ENCODE measurements at places on chromosomes 7 and 10. TPM values are rescaled to one million over a fixed set of nuclear protein-coding genes. Genes with fewer than 3 reads are reported as not detected.

Gene AKR1C4
- not detected for polyA plus RNA-seq

Gene ADARB2
- polyA plus RNA-seq = 0.30 TPM

Gene ITGB8
- polyA plus RNA-seq = 3.3 TPM

Gene ABCB1
- 0.62 TPM for polyA plus RNA-seq

Gene FRG2B
- polyA plus RNA-seq = not detected

Gene CFAP46
- not detected for polyA plus RNA-seq

Gene HOXA10
- not detected for polyA plus RNA-seq

Gene ERVW-1
- 1.5 TPM for polyA plus RNA-seq

Gene EBLN1
- polyA plus RNA-seq = not detected

Gene RNF32
- 1.6 TPM for polyA plus RNA-seq

Gene OPN1SW
- polyA plus RNA-seq = 0.97 TPM

Gene LRRC18
- not detected for polyA plus RNA-seq

Gene CAMK2B
- 164 TPM for polyA plus RNA-seq

Gene MKI67
- polyA plus RNA-seq = 0.18 TPM

Gene PI4K2A
- polyA plus RNA-seq = 6.8 TPM

Gene DCLRE1C
- 10.4 TPM for polyA plus RNA-seq

Gene AKR1C8
- not detected for polyA plus RNA-seq

Gene LIPJ
- polyA plus RNA-seq = not detected

Gene HPS1
- 12.7 TPM for polyA plus RNA-seq

Gene RARRES2
- 1.3 TPM for polyA plus RNA-seq

Gene SFXN2
- polyA plus RNA-seq = 0.20 TPM

Gene GAD2
- polyA plus RNA-seq = 53.2 TPM

Gene GRM8
- 12.4 TPM for polyA plus RNA-seq

Gene DENND2A
- polyA plus RNA-seq = 0.99 TPM

Gene RALA
- polyA plus RNA-seq = 50.7 TPM

Gene IFIT2
- 1.8 TPM for polyA plus RNA-seq

Gene NXPH1
- polyA plus RNA-seq = 4.6 TPM

Gene DNAH11
- polyA plus RNA-seq = not detected

Gene OR6V1
- polyA plus RNA-seq = 1.2 TPM

Gene SLC13A1
- not detected for polyA plus RNA-seq

Gene CC2D2B
- polyA plus RNA-seq = 6.2 TPM

Gene STEAP4
- not detected for polyA plus RNA-seq

Gene CTTNBP2
- 142 TPM for polyA plus RNA-seq

Gene HECW1
- polyA plus RNA-seq = 12.2 TPM

Gene SPOCK2
- polyA plus RNA-seq = 71.1 TPM

Gene CLEC5A
- polyA plus RNA-seq = not detected

Gene PRSS1
- polyA plus RNA-seq = not detected

Gene CAV2
- 0.14 TPM for polyA plus RNA-seq

Gene LAMTOR4
- polyA plus RNA-seq = 417 TPM

Gene SLC26A5
- not detected for polyA plus RNA-seq

Gene HOXA9
- polyA plus RNA-seq = not detected

Gene PCGF5
- polyA plus RNA-seq = 17.4 TPM

Gene NKX1-2
- 0.16 TPM for polyA plus RNA-seq

Gene IQUB
- polyA plus RNA-seq = 0.34 TPM

Gene SMO
- 1.0 TPM for polyA plus RNA-seq

Gene VPS37D
- polyA plus RNA-seq = not detected

Gene WNT8B
- polyA plus RNA-seq = not detected

Gene GDF2
- not detected for polyA plus RNA-seq

Gene CDH23
- 7.6 TPM for polyA plus RNA-seq

Gene FEZF1
- not detected for polyA plus RNA-seq

Gene SPDYE8
- polyA plus RNA-seq = not detected

Gene GSAP
- 18.9 TPM for polyA plus RNA-seq

Gene GRID1
- polyA plus RNA-seq = 3.9 TPM

Gene FAM170B
- polyA plus RNA-seq = not detected

Gene CALCR
- not detected for polyA plus RNA-seq

Gene COL28A1
- polyA plus RNA-seq = not detected

Gene RSPH10B2
- not detected for polyA plus RNA-seq

Measured in Purkinje cell (primary cell).